ENCODE measurements at places on chromosomes 16 and 17. TPM values are rescaled to one million over a fixed set of nuclear protein-coding genes. Genes with fewer than 3 reads are reported as not detected.

DNA sequence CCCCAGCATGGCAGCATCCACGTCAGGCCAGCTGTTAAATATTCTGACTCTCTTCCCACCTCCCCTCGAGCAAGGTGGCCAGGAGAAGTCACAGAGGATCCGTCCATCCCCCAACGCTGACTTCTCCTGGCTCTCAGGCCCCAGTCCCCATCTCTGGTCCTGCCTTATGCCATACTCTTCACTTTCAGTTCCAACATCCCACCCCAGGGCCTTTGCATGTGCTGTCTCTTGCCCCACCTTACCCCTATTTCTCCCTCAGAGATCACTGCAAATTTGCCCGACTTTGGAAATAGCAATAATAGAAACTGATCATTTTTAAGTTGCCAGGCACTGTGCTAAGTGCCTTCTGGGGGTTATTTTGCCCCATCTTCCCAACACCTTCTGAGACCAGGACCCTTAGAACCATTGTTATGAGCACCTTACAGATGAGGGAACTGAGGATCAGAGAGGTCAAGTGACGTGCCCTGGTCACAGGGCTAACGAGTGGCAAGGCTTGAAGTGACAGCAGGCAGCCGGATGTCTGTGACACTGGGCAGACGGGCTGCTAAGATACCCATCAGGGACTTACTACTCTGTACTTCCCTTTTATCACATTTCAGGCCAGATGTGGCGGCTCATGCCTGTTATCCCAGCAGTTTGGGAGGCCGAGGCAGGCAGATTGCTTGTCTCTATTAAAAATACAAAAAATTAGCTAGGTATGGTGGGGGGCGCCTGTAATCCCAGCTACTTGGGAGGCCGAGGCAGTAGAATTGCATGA is 17.7 kb downstream of the HID1 start:
- DNase-seq = no peak

Gene NAT9
- polyA plus RNA-seq = 16.8 TPM

DNA sequence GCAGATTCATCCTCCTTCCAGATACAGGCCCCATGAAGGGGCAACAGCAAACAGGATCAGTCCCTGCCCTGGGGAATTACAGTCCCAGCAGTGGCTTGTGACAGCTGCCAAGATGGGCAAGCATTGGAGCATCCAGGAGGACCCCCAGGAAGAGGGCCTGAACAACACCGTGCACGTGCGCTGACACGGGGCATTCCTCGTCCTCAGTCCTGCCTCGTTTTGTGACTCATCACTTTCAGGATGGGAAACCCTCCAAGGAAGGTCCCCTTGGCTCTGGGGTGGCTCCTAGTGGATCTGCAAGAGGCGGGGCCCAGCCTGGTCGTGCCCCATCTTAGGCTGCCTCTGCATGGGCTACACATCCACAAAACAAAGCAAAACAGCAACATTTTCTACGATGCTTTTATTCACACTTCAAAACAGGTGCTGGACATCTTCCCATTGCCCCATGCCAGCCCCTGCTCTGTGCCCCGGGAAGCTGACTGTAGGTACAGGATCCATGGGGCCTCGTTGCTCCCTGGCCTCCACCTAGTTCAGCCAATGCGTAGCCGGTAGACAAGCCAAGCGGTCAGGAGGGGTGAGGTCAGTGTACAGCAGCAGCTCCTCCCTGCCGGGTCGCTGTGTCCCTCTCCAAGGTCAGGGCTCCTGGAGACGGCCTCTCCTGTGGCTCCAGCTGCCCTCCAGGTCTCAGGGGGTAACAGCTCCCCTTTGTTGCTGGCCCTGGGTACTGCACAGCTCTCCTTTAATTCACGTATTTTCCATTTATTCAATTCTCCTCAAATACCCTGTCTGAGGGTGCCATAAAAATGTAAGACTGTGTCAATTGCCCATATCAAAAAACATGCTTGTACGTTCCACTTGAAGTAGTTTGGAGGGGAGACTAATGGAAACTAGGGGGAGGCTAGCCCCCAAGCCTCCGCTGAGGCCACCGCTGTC is 32.2 kb downstream of the ACTG1 start:
- DNase-seq = no peak

GRCh38 chr16:4351880-4352279 is 759 bp upstream of the PAM16 start:
- DNase-seq = no peak

- no peak for DNase-seq
These were observed 1056.3 kb upstream of the EEF2KMT start for GRCh38 chr16:6153901-6154300.

Gene NRN1L
- not detected for polyA plus RNA-seq

Gene GGA3
- polyA plus RNA-seq = 27.4 TPM

- no peak for DNase-seq
These were observed 939 bp upstream of the WDR90 start for GRCh38 chr16:648071-648780.
